ENCODE measurements at places on chromosomes 1 and 21. TPM values are rescaled to one million over a fixed set of nuclear protein-coding genes. Genes with fewer than 3 reads are reported as not detected.

The APCS gene
- not detected for total RNA-seq

The OR2T2 gene
- not detected for total RNA-seq

The C1orf167 gene
- total RNA-seq: not detected

The OR14K1 gene
- total RNA-seq: not detected

The SLC30A2 gene
- not detected for total RNA-seq

The NEGR1 gene
- 22.6 TPM for total RNA-seq

The TARBP1 gene
- 28.8 TPM for total RNA-seq

The ILDR2 gene
- total RNA-seq: not detected

The CD1E gene
- total RNA-seq: not detected

The B3GALT5 gene
- 0.37 TPM for total RNA-seq

The RIPK4 gene
- 0.28 TPM for total RNA-seq

The LYPD8 gene
- not detected for total RNA-seq

The NPHP4 gene
- total RNA-seq: 9.7 TPM

The SLC25A34 gene
- total RNA-seq: 0.69 TPM

The HES2 gene
- not detected for total RNA-seq

The SLC45A1 gene
- 2.9 TPM for total RNA-seq

The VASH2 gene
- 1.4 TPM for total RNA-seq

The SH3D21 gene
- 10.5 TPM for total RNA-seq

The C1QA gene
- not detected for total RNA-seq

The GBP7 gene
- not detected for total RNA-seq

The IQCC gene
- total RNA-seq: 0.97 TPM

The CD160 gene
- total RNA-seq: not detected

The SELE gene
- total RNA-seq: not detected

The DEPDC1 gene
- total RNA-seq: 3.0 TPM

The INSRR gene
- total RNA-seq: not detected
